SK-N-MC (cell line): ENCODE measurements at places on chromosomes 6 and 20.
A peak's percentile ranks its signal among the peaks of the same experiment; 100 is the strongest.

- no peak for DNase-seq
These were observed 180.0 kb downstream of the GJA1 start for GRCh38 chr6:121615493-121615892.

GRCh38 chr6:49530141-49530776 is 20.2 kb upstream of the C6orf141 start:
- DNase-seq, result no peak

- no peak for DNase-seq
These were observed 289.1 kb downstream of the TAF4 start for GRCh38 chr20:61776491-61777075.

GRCh38 chr6:143828572-143828971 is 14.6 kb upstream of the LTV1 start:
- DNase-seq, result no peak

DNA sequence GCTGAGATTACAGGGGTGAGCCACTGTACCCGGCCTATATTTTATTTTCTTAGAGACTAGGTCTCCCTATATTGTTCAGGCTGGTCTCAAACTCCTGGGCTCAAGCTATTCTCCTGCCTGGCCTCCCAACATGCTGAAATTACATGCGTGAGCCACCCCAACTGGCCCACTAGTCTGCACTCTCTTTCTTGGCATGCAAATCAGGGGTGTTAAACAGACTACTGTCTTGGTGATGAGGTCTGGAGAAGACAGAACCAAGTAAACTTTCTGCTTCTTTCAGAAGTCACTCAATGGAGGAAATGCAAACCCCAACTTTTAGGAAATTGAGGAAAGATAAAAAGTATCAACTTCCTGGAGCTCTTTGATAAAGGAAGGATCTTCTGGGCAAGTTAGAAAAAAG is 8.0 kb upstream of the TUBB2B start:
- no peak for DNase-seq

DNA sequence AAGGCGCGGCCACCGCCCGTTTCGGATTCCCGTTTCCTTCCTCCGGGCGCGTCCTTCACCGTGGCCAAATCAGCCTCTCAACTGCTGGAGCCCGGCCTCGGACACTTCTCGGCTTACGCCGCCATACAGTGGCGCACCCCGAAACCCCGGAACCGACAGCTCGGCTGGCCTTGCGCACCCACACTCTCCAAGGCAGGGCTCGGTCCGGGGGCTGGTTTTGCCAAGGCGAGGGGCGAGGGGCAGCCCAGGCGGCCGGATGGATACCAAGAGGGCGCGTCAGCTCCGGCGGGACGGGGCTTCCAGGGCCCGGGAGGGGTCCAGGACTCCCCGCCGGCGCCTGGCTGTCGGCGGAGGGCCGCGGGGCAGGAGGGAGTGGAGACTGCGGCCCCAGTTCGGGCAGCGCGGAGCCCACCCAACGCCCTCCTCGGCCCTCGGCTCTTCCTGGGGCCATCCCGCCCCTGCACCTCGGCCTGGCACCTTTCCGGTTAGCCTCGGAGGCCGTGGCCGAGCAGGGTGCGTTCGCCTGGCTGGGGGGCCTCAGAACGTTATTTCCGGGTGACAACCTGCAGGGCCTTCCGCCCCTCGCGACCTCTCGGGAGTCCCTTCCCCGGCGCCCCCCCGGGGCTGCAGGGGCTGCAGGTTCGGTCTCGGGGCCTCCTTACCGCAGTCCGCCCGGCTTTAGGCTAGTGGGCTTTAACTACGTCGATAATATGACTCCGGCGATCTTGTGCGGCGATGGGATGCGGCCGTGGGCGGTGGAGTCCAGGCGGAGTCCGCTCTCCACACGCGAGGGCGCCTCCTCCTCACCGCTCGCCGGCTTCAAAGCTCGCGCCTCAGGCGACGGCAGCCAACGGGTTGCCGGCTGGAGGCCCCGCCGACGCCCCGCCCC is 697 bp upstream of the CEP43 start:
- DNase-seq, result no peak

GRCh38 chr20:41276317-41276751 is 41.2 kb downstream of the ZHX3 start:
- DNase-seq, result no peak

DNA sequence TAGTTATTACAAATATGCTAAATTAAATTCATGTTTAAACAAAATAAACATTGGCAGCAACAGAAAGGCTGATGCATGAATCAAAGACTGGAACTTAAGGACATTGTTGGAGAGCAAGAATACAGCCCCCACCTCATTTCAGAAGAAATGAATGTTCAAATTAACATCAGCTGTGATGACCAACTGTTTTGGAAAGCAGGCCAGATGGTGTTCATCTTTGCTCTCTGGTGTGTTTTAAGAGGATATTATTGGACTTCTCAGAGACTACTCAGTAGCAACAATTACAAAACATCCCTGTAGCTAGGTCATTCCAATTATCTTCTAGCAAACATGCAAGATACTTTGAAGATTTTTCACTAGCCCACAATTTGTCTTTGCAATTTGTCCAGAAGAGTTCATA is 118.6 kb upstream of the DOK5 start:
- no peak for DNase-seq

GRCh38 chr6:160519603-160520042 is 144.5 kb downstream of the LPA start:
- DNase-seq, result no peak

GRCh38 chr6:53588816-53589509 is 44.1 kb upstream of the GCLC start:
- no peak for DNase-seq

DNA sequence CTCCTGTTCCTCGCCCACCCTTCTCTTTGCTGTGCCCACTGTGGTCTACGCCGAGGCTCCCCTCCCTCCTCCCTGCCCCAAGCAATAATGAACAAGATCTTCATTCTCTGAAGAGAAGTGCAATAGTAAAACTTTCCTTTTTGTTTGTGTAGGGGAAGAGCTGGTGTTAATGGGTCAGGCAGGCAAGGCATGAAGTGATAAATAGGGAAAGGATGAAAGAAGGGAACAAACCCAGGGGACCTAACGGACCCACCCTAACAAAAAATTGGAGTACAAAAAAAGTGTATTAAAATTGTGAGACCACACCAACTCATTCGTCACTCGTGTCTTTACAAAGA is 66.9 kb downstream of the ZBTB2 start:
- DNase-seq, result no peak

GRCh38 chr6:150490586-150490985 is 109.1 kb upstream of the PLEKHG1 start:
- no peak for DNase-seq

- peak; percentile 61 for DNase-seq
These were observed 126.0 kb upstream of the ADGRF1 start for GRCh38 chr6:47168180-47168579.
